ENCODE measurements at places on chromosomes 7 and 10. TPM values are rescaled to one million over a fixed set of nuclear protein-coding genes. Genes with fewer than 3 reads are reported as not detected.

- DNase-seq, result no peak
- no peak overlapping the region for H3K27ac ChIP-seq
- no peak overlapping the region for H3K4me3 ChIP-seq
- H3K4me1 ChIP-seq, result no peaks in the 10 kb centered on the region
- peaks cover 48% of the 10 kb centered on the region for H3K27me3 ChIP-seq
These were observed 1.9 kb downstream of the CHAT start for GRCh38 chr10:49615721-49616120.

The SUN3 gene
- not detected for polyA plus RNA-seq

The AKR1B15 gene
- polyA plus RNA-seq, result not detected

GRCh38 chr7:105198223-105198622 is 184.2 kb downstream of the KMT2E start:
- no peaks in the 10 kb centered on the region for H3K27me3 ChIP-seq
- no peaks in the 10 kb centered on the region for H3K36me3 ChIP-seq
- H3K4me1 ChIP-seq, result peaks cover 6% of the 10 kb centered on the region
- no peak overlapping the region for H3K4me3 ChIP-seq
- H3K27ac ChIP-seq, result no peak overlapping the region

DNA sequence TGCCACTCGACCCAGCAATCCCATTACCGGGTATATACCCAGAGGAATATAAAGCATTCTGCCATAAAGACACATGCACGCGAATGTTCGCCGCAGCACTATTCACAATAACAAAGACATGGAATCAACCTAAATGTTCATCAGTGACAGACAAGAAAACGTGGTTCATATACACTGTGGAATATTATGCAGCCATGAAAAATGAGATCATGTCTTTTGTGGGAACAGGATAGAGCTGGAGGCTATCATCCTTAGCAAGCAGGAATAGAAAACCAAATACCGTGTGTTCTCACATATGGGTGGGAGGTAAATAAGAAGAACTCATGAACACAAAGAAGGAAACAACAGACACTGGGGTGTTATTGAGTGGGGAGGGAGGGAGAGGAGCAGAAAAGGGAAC is 84.7 kb downstream of the SLC16A9 start:
- H3K4me1 ChIP-seq, result no peaks in the 10 kb centered on the region
- no peak for DNase-seq
- H3K27me3 ChIP-seq, result no peaks in the 10 kb centered on the region
- H3K4me3 ChIP-seq, result no peak overlapping the region
- no peak overlapping the region for H3K27ac ChIP-seq

GRCh38 chr10:133162178-133162909 is 2.3 kb downstream of the KNDC1 start:
- H3K36me3 ChIP-seq, result no peaks in the 10 kb centered on the region
- DNase-seq, result no peak
- H3K4me3 ChIP-seq, result no peak overlapping the region
- H3K27me3 ChIP-seq, result peaks cover 11% of the 10 kb centered on the region
- H3K4me1 ChIP-seq, result no peaks in the 10 kb centered on the region

GRCh38 chr7:130476297-130477150 is 15.4 kb upstream of the MEST start:
- H3K36me3 ChIP-seq, result no peaks in the 10 kb centered on the region
- no peak for DNase-seq
- no peaks in the 10 kb centered on the region for H3K4me1 ChIP-seq
- no peak overlapping the region for H3K4me3 ChIP-seq
- H3K27ac ChIP-seq, result no peak overlapping the region
- no peaks in the 10 kb centered on the region for H3K27me3 ChIP-seq

DNA sequence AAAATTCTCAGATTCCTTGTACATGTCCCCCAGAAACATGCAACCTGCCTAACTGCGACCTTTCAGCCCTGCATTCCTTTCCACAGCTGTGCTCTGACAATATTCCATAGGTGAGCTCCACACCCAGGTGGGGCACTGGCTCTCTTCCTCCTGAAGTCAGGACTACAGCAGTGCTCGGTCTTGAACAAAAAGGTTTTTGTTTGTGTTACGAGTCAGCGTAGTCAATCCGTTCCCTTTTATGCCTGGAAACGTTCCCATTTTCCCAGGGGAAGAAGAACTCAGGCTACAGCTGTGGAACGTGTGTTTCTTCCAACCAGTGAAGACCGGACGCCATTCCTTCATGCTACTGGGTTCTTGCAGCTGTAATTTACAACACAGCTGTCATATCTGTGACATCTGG is 52.4 kb upstream of the PFKP start:
- no peaks in the 10 kb centered on the region for H3K4me1 ChIP-seq
- H3K36me3 ChIP-seq, result no peaks in the 10 kb centered on the region
- DNase-seq, result peak; percentile 23
- no peak overlapping the region for H3K27ac ChIP-seq

DNA sequence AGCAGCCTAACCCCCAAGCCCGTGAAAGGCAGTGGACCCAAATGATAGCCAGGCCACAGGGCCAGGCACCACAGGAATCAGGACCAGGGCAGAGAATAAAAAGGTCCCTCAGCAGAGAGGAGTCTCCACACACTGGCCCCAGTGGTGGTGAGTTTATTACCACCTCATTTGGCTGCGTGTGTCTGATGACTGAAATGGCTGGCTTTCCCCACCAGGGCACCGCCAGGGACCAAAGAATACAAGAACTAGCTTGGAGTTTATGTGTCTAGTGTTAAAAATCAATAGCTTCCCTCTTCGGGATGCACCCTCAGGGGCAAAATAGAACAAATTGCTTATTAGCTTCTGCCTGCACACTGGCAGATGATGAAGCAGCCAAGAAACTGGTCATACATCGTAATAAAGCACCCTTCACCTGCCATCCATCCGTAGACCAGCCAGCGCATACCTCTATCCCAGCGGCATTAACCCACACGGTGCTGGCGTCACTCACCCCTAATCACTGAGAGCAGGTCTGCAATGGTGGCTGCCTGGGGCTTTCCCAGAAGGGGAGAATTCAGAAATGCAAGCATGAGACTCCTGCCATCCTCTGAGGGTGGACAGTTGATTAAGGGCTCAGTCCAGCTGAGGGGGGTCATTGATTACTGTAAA is 223.7 kb upstream of the ZMIZ1 start:
- no peak overlapping the region for H3K4me3 ChIP-seq
- H3K36me3 ChIP-seq, result no peaks in the 10 kb centered on the region
- H3K4me1 ChIP-seq, result no peaks in the 10 kb centered on the region

GRCh38 chr7:80235334-80235733 is 100.7 kb downstream of the GNAI1 start:
- H3K4me1 ChIP-seq, result peaks cover 3% of the 10 kb centered on the region
- no peak for DNase-seq
- no peak overlapping the region for H3K27ac ChIP-seq
- H3K36me3 ChIP-seq, result no peaks in the 10 kb centered on the region
- H3K4me3 ChIP-seq, result no peak overlapping the region

The LEP gene
- 0.36 TPM for polyA plus RNA-seq

The DLX6 gene
- not detected for polyA plus RNA-seq

DNA sequence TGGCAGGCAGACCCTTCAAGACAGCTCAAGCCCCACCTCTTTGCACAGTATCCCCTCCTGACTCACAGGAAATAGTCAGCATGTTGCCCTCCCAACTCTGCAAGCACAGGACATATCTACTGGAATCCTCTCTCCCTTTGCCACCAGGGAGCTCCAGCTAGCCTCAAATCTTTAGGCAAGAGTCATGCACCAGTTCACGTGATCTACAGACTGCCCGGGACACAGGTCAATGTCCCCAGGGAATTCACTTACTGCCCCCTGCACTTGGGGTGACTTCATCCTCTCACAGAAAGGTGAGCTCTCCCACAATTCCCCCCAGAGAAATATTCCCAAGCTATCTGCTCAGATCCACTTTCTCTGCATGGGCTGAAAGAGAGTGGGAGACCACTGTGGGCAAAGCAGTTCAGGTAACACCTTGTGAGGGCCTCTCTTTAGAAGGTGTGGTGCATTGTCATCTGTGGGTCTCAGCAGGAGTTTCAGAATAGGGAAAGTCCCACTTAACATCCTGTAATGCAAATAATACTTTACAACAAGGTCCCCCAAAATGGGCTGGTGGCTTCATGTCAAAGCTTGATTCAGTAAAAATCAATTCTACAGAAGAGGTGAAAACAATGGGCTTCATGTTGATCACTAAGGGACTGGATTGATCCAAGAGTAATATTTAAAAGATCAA is 129.9 kb downstream of the NOC3L start:
- no peaks in the 10 kb centered on the region for H3K4me1 ChIP-seq
- no peak for DNase-seq
- no peak overlapping the region for H3K27ac ChIP-seq
- no peak overlapping the region for H3K4me3 ChIP-seq
- H3K36me3 ChIP-seq, result no peaks in the 10 kb centered on the region

DNA sequence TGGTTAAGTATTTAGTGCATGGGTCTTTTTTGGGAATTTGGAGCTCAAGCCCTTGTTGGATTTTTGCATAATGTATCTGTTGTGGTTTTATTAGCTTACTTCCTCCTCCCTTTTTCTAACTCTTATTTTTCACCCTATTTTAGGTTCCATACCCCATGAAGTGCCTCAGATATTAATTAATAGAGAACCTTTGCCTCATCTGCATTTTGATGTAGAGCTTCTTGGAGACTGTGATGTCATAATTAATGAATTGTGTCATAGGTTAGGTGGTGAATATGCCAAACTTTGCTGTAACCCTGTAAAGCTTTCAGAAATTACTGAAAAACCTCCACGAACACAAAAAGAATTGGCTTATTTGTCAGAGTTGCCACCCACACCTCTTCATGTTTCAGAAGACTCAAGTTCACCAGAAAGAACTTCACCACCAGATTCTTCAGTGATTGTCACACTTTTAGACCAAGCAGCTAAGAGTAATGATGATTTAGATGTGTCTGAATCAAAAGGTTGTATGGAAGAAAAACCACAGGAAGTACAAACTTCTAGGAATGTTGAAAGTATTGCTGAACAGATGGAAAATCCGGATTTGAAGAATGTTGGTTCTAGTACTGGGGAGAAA is 28.0 kb downstream of the SIRT1 start:
- H3K4me1 ChIP-seq, result no peaks in the 10 kb centered on the region
- H3K27me3 ChIP-seq, result no peaks in the 10 kb centered on the region
- no peak overlapping the region for H3K27ac ChIP-seq
- DNase-seq, result no peak
- H3K4me3 ChIP-seq, result no peak overlapping the region

GRCh38 chr10:3588816-3589215 is 196.2 kb downstream of the KLF6 start:
- no peaks in the 10 kb centered on the region for H3K36me3 ChIP-seq
- H3K27ac ChIP-seq, result no peak overlapping the region
- no peak overlapping the region for H3K4me3 ChIP-seq
- no peak for DNase-seq
- H3K4me1 ChIP-seq, result no peaks in the 10 kb centered on the region

- no peak overlapping the region for H3K27ac ChIP-seq
- H3K36me3 ChIP-seq, result no peaks in the 10 kb centered on the region
- peaks cover 2% of the 10 kb centered on the region for H3K27me3 ChIP-seq
- H3K4me1 ChIP-seq, result no peaks in the 10 kb centered on the region
- H3K4me3 ChIP-seq, result no peak overlapping the region
- DNase-seq, result no peak
These were observed 277.4 kb upstream of the PHYHIPL start for GRCh38 chr10:58898854-58899573.

- H3K4me3 ChIP-seq, result no peak overlapping the region
- no peaks in the 10 kb centered on the region for H3K36me3 ChIP-seq
- DNase-seq, result no peak
- H3K27ac ChIP-seq, result no peak overlapping the region
- H3K4me1 ChIP-seq, result no peaks in the 10 kb centered on the region
- no peaks in the 10 kb centered on the region for H3K27me3 ChIP-seq
These were observed 550.6 kb downstream of the GLRX3 start for GRCh38 chr10:130686689-130687300.

The PDE6C gene
- not detected for polyA plus RNA-seq

DNA sequence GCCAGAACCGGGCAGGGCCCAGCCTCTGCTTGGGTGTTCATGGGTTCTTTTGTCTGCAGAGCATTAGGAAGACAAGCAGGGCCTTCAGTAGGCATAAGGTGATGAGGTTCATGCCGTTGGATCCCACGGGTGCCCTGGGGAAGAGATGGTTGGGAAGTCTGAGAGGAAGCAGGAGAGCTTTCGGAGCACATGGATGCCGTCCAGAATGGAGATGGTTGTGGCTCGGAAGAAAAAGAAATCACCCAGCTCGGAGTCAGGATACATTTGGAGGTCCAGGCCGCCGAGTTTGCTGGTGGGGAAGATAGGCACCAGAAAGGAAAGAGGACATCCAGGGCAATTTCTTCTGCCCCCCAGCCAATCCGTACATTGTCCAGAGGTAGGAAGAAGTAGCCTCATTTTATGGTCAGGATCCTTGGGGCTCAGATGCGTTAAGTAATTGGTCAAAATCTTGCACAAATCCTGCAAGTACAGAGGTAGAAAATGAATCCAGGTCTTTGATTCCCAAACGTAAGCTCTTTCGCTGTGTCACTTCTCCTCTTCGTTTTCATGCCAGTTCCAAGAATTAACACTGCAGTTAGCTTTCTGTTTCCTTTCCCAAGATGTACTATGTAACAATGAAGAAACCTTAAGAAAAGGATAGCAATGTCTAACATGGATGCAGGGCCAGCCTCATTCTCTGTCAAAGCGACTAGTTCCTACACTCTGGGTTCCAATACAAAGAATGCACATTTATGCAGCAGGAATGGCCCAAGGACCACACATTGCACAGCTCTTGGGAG is 147.8 kb upstream of the KLF6 start:
- no peak for DNase-seq
- no peaks in the 10 kb centered on the region for H3K27me3 ChIP-seq
- H3K27ac ChIP-seq, result no peak overlapping the region
- H3K36me3 ChIP-seq, result no peaks in the 10 kb centered on the region

The CYP17A1 gene
- not detected for polyA plus RNA-seq

The PDLIM1 gene
- polyA plus RNA-seq, result 390 TPM

DNA sequence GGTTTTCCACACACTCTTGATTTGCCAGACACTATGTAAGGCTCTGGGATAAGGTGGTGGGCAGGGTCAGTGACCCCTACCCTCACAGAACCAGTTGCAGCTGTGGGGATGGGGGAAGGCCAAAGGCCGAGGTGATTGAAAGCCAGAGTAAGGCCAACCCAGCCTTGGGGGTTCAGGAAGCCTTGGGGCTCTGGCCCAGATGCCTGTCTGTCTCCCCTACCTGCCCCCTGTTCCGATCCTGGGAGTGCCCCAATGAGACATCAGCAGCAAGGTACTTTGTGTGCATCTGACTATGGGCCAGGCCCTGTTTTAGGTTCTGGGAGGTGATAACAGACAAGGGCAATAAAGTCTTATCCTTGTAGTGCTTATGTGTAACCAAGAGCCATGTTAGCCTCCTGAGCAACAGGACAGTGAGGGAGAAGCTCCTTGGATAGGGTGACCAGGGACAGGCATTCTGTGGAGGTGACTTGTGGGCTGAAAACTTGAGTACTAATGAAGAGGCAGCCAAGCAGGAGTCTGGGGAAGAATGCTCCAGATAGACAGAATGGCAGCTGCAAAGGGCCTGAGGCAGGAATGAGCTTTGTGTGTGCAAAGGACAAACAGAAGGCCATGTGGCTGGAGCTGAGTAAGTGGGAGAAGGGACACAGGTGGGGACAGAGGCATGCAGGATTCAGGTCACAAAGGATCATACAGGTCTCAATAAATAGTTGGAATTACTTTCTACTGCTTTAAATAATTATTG is 35.4 kb downstream of the TSPAN14 start:
- H3K4me3 ChIP-seq, result no peak overlapping the region
- DNase-seq, result no peak
- no peak overlapping the region for H3K27ac ChIP-seq
- H3K36me3 ChIP-seq, result peaks cover 3% of the 10 kb centered on the region
- no peaks in the 10 kb centered on the region for H3K27me3 ChIP-seq
